ENCODE measurements at places on chromosomes 2 and 18.

DNA sequence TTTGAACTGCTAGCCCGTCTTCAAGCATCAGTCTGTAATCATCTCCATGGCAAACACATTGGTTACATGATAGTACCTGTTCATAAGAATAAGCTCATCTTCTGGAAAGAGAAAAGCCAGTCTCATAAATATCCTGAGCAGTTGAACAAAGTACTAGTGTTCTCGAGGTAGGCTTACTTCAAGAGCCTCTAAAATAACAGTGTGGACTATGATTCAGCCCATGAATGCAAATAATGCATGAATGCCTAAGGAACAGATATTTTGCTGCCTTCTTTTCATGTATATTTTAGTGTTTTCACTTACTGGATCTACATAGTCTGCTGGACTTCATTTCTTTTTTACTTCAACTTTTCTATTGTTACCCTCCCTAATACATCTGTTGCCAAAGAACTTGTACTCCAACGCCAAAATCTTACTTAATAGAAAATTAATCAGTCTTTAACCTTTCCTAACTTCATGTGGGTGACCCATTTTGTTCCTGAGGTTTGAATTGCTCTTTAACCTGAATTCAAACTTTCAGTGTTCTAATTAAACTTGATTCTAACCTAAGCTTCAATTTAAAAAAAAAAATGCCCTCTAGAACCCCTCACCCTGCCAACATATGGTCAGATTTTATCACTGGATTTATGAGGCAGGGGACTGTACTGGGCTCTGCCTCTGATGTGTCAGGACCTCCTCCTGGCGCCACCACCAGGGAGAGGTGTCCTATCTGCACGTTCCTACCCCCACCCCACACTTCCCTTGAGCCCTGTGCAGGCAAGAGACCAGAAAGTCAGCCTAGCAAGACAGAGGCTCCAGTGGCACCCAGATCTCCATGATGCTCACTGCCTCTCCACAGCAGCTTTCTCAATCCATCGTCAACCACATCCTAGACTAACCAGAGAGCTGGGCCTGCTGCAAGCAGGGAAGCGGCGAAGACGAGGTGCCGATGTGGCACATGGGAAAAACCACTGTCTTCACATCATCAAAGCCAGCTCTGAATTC, 264.7 kb upstream of the ID2 start:
- no peak for DNase-seq

DNA sequence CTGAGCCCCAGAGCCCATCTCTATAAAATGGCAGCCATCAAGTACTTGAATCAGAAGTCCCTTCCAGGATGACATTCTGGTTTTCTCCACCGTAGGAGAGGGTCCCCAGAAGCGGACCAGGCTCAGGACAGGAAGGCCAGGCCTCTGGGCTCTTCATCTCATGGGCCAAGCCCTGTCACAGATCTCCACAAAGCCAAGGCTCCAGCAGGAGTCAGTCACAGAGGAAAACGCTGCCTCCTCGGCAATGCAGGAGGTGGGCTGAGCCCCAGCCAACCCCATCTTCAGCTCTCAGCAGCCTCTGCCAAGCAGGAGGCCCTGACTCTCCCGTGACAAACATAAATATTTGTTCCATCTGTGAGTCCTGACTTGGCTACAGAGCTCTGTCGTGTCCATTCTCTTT, 39.4 kb upstream of the GPAT2 start:
- DNase-seq: no peak

- DNase-seq: no peak
Observed at GRCh38 chr2:172285010-172285621, 142.3 kb upstream of the ITGA6 start.

DNA sequence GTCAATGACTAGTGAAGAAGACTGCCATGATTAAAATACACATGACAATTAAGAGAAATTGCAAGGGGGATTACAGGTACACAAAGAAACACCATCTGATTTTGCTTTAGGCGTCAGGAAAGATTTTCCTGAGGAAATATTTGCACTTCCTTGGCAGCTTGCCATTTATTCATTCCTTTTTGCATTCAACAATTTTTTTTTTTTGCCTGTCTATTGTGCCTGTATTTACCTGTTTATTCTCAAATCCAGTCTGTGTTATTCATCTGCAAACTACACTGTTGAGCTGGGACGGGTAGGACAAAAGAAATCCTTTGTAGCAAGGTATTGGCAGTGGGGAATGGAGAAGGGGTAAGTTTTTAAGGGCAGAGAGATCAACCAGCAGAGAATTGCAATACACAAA, 31.8 kb downstream of the SMAD2 start:
- DNase-seq: no peak

- DNase-seq: no peak
Observed at GRCh38 chr2:111116843-111117597, 3.7 kb upstream of the BCL2L11 start.

DNA sequence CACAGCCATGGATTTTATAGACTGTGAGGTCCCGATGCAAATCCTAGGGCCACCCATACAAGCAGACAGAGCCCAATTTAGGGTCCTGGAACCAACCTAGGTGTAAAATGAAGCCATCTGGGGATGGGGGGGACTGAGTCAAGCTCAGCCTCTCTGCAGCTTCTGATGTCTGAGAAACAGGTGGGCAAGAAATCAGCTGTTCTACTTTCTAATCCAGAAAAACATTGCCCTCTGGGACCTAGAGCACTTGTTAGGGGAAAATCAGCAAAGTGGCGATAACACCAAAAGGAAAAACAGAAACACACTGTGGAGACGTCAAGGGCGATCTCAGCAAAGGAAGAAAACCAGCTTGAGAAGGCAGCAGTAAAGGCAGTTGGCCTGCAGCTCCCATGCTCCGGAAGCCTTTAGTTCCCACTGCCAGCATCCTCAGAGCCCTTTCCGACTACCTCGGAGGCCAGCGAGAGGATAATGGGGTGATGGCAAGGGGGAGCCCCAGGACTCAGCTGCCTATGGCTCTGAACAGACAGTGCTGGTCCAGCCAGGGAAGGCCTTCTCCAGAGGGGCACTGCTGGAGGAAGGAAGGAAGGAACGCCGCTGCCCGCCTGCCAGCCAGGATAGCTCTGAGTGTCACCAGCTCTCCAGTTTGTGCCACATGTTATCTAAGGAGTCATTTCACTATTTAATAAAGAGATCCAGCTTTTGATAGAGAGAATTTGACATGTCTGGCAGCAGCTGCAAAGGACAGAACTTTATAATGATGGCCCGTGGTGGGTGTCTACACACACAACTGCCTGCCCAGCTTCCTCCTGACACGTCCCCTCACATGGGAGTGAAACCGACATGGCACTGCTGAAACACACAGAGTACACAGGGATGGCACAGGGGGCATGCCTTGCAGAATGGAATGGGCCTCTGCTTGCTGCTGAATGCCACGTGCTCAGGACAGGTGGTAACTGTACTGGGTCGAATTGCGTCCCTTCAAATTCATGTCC, 37.7 kb downstream of the HS1BP3 start:
- DNase-seq: no peak

DNA sequence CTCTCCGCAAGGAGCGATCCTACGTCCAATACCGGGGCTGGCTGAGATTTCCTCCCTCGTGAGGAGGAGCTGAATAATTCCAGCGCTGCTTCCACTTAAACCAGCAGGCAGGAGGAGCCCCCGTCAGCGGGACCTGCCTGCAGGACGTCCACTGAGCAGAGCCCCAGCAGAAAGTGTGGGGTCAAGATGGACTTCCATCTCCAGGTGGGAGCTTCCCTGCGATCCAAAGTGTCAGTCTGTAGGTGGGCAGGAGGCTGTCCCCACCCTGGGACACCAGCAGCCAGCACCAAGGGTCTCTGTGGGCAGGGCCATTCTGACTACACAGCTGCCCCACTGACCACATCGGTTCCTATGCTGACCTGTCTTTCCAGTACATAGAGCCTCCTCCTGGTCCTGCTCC, 462 bp upstream of the OTOS start:
- DNase-seq: no peak

DNA sequence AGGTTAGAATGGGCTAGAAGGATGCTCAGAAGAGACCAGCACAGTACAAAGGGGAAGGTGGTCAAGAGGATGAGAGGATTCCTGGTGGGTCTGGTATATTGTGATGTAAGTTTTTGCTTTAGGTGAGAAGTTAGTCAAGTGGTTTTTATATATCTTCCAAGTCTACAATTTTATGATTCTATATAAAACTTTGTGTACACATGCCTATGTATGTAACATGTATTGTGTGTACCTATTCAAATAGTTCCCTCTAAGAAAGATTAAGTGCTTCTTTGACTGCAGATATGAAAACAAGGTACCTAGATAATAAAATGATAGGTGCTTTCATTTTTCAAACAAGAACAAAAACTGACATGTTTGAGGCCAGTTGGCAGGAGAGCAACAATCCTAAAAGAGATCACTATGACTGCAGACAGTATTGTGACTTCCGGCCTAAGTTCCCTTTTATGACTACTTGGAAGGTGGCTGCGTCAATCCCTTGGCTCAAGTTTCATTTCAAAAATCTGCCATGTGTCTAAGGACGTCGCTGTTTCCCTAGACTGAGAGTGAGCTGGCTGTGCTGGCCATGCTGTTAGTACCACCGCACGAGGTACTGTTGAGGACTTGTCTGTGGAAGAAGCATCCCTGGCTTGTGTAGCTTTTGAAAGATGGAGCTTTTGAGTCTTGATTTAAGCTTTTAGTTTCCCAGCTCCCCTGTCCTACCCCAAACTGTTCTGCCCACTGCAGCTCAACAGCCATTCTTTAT, 123.1 kb downstream of the PRPF40A start:
- DNase-seq: peak; percentile 29

DNA sequence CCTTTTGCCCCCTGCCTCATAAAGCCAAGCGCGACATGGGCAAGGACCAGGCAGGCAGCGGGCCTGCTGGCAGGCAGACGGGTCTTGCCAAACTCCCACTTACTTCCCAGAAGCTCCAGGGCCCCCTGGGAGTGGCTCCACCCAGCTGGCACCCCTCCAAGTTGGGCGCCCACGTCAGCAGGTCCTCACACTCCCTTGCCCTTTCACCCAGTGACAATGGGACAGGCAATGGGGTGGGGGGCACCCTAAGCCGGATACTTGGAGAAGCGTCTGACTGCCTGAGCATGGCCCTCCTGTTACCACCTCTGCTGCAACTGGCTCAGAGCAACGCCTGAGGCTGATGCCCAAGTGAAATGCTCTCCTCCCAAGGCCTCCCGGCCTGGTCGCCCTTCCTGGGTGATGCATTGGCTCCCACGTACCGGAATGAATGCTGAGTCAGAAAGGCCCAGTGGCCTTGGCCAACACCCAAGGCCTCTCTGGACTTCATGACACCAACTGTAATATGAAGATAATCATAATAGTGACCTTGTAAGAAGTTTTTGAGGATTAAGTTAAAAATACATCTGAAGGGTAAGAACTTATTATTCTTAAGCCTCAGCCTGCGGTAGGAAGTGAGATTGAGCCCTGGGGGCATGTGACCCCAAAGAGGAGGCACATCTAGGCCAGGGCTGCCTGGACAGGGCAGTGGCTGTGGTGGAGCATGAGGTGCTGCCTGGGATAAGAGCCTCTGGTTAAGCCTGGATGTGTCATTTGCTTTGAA, 31.6 kb downstream of the KCNK3 start:
- DNase-seq: no peak

GRCh38 chr2:52222128-52222527, 1190.2 kb upstream of the NRXN1 start:
- no peak for DNase-seq

- no peak for DNase-seq
Observed at GRCh38 chr2:239062743-239063142, 214.9 kb downstream of the TWIST2 start.

GRCh38 chr18:27715751-27716150, 461.2 kb downstream of the CDH2 start:
- DNase-seq: no peak

DNA sequence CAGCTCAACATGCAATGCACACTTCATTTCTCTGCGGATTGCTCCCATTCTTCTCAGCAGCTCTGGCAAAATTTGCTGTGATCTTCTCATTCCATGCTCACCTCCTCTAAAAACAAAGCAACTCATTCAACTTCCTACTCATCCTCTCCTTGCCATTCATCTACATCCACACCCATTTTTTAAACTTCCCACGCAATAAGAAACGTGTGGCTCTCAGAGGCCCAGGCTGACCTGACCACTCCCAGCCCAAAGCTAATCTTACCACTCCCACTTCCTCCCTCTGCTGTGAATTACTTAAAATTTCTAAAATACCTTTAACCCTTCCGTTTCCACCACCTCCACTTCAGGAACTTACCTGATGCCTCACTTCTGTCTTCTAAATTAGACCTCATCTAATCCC, 15.2 kb downstream of the ABCB11 start:
- no peak for DNase-seq

- no peak for DNase-seq
Observed at GRCh38 chr18:62131301-62131909, 55.5 kb downstream of the PIGN start.

- no peak for DNase-seq
Observed at GRCh38 chr2:127024769-127025358, 82.1 kb downstream of the BIN1 start.

GRCh38 chr2:133431289-133431688, 137.0 kb downstream of the NCKAP5 start:
- DNase-seq: no peak

- DNase-seq: peak; percentile 35
Observed at GRCh38 chr2:32357318-32358110, 691 bp downstream of the BIRC6 start.

- no peak for DNase-seq
Observed at GRCh38 chr2:177998006-177998405, 74.6 kb downstream of the PDE11A start.

DNA sequence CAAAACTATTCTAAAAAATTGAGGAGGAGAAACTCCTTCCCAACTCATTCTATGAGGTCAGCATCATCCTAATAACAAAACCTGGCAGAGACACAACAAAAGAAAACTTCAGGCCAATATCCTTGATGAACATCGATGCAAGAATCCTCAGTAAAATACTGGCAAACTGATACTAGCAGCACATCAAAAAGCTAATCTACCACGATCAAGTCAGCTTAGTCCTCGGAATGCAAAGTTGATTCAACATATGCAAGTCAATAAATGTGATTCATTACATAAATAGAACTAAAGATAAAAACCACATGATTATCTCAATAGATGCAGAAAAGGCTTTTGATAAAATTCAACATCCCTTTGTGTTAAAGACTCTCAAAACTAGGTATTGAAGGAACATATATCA, 63.1 kb downstream of the EHBP1 start:
- DNase-seq: no peak

Measured in GM12891 (cell line).